Thoracic aorta (tissue), 2 donors: ENCODE measurements at places on chromosomes 7 and 10. TPM values are rescaled to one million over a fixed set of nuclear protein-coding genes. Genes with fewer than 3 reads are reported as not detected.

The ZNF365 gene
- 6.4 TPM for total RNA-seq

The AGAP4 gene
- total RNA-seq = 20.5 TPM

The WIPF3 gene
- 3.7 TPM for total RNA-seq

DNA sequence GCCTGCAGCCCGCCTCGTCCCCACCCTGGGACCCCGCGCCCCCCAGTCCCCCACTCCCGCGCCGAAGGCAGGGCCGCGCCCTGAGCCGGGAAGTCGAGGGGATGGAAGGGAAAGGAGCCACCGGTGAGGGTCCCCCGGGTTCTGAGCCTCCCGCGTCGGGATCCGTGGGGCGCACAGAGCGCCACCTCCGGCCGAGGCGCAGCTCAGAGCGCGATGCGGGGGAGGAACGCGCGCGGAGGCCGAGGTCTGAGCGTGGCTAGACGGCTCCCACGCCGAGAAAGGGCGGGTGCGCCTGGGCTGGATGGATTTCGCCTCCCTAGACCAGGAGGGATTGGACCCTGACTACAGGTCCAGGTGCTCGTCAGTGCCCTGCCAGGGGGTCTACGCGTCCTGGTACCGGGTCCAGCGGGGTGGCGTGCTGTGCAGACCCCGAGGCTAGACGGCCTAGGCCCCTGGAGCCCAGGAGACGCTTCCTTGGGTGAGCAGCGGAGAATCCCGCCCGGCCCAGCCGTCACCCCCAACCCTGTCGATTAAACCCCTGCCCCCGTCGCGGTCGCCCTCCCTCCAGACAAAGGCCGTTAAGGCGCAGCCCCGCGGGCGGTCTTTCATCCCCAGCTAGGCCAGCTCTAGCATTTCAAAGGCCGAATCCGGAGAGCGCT is 986 bp upstream of the PDGFA start:
- no peak for DNase-seq

- DNase-seq = no peak
Measured at GRCh38 chr7:43619213-43620012, 36.5 kb downstream of the STK17A start.

- no peak for DNase-seq
Measured at GRCh38 chr10:88116481-88116880, 253.1 kb downstream of the PTEN start.

GRCh38 chr7:47586925-47587324 is 5.0 kb upstream of the TNS3 start:
- DNase-seq = no peak

DNA sequence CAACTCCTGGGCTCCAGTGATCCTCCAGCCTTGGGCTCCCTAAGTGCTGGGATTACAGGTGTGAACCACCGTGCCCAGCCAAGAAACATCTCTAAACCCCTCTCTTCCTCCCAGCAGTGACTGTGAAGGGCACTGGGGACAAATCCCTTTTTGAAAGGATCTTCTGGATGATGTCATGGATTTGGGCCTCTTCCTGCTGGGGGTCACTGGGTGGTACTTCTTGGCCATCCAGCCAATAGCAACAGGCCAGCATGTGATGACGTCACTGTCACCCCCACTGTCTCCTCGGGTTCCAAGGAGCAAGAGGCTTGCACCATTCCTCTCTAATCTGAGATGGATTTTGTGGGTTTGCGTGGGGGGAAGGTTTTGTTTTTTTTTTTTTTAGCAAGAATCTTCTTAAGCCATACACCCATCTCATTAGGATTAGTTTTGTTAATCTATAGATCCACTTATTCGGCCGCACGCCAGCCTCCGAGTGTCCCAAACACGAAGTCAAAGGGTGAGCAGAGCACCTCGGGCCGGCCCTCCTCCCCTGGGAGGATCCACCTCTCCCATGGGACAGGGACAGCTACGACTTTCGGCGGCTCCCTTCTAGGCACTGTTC is 29.4 kb upstream of the TNRC18 start:
- DNase-seq = no peak

DNA sequence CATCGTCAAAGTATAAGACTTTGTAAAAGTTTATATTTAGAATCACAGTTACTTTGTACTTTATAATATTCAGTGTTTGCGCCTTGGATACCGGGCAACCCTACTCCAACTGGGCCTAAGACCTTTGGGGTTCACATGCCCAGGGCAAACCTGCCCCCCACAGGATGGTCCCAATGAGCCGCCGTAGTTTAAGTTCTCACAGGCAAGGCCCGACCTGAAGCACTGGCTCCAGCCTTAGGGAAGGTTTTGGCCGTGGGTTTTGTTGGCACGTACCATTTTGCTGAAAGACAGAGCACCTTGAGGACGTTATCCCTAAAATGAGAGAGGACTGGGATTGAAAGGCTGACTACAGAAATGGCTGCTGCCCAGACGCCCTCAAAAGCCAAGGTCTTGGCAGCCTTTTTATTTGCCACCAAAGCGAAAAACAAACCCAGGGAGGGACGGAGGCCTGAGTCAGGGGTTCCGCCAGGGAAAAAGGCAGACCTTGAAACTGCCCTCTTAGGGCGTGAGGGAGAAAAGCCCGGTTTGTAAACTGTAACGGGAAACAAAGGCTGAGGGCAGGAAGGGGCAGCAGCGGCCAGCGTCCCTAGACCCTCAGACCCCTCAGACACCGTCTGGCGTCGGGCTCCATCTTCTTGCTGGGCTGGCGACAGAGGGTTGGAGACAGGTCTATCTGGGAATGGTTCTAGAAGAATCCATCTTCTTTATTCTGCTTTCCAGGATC is at the start of gene CCDC172:
Gene CCDC172 (plus strand): TSS at position 222 of the 724 bp plus-strand sequence. CDS start 564 bp downstream, outside the sequence.
- DNase-seq = no peak

DNA sequence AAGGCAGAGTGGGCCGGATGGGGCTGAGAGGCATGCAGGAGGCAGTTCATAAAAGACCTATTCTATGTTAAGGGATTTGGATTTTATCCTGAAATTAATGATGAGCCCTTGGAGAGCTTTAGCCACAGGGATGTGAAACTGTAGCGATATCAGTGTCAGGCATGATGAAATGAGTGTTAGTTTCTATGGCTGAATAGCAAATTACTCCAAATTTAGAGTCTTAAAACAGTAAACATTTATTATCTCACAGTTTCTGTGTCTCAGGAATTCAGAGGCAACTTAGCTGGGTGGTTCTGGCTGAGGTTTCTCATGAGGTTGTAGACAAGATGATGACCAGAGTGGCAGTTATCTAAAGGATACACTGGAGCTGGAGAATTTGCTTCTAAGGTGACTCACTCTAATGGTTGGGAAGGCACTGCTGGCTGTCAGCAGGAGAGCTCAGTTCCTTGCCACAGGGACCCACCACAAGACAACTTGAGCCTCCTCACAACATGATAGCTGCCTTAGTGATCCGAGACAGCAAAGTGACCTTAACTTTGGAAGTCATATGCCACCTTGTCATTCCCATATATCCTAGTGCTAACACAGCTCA is 36.7 kb upstream of the SFTPD start:
- DNase-seq = no peak

DNA sequence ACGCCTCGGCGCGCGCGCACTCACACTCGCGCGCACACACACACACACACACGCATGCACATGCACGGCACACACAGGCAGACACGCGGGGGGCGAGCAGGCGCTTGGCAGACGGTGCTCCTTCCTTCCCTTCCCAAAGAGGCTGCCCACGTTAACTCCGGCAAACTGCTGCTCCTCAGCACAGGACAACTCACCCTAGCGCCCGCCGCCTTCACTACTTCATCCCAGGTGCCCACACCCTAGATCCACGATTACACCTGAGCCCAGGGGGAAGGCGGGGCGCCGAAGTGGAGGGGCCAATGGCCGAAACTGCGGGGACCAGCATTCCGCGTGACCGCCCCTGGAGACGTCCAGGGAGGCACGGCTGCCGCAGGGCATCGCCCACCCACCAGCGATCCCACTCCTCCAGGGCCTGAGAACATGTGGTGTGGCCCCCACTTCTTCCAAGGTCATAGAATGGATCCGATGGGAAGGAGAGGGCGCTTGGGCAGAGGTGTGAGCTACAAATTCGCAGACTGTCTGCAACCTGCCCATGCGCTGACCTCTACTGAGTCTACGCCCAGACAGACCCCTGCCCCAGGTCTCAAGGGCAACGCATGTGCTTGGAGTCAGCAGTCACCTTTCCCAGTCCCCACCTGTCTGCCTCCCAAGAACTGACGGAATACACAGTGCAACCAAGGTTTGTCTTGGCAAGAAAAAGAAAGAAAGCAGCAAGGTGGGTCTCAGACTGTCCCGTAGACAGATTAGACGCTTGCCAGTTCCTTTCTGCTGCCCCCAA is 74.6 kb downstream of the CALN1 start:
- DNase-seq = no peak
